ENCODE measurements at places on chromosomes 5 and 9.
A peak's percentile ranks its signal among the peaks of the same experiment; 100 is the strongest.

GRCh38 chr9:6525326-6526045 lies 112.5 kb downstream of the UHRF2 start:
- peak; percentile 19 for DNase-seq

- no peak for DNase-seq
Measured at GRCh38 chr5:87242242-87242641, 25.4 kb upstream of the RASA1 start.

GRCh38 chr9:72338631-72339030 lies 26.4 kb downstream of the ZFAND5 start:
- DNase-seq = no peak

- DNase-seq = no peak
Measured at GRCh38 chr9:114888607-114889006, 41.8 kb downstream of the TNFSF8 start.

GRCh38 chr9:71937898-71938297 lies 26.5 kb downstream of the C9orf85 start:
- no peak for DNase-seq

DNA sequence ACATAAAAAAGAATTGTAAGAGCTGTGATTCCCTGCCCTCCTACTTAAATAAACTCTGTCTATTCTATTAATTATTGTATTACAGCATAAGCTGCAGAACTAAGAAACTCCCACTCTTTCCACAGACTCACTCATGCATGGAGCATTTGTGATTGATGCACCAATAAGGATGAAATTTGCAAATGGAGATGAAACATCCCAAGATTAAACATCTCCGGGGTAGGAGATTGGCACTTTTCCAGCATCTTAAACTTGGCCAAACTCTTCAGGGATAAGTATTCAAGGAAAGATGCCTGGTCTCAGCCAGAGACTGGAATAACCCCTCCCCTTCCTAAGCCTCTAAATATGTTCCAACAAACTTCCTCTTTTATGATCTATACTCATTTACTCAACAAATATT lies 472.0 kb downstream of the ACTL7B start:
- no peak for DNase-seq

GRCh38 chr5:55481293-55481855 lies 53.4 kb downstream of the PLPP1 start:
- peak; percentile 11 for DNase-seq

DNA sequence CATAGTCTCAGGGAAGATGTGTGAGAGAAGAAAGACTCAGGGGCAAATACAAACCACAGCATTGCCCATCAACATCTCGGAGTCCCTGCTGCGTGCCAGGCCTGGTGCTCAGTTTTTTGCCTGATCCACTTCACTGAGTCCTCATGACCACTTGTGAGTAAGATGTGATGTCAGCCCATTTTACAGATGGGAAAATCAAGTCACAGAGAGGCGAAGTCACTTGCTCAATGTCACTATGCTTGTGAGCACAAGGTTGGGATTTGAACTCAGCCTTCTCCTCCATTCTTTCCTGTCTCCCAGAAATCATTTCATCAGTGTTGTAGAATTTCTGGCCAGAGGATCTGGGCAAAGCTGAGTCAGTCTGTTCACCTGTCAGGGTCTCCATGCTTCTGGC lies 34.6 kb upstream of the PSD2 start:
- DNase-seq = no peak

DNA sequence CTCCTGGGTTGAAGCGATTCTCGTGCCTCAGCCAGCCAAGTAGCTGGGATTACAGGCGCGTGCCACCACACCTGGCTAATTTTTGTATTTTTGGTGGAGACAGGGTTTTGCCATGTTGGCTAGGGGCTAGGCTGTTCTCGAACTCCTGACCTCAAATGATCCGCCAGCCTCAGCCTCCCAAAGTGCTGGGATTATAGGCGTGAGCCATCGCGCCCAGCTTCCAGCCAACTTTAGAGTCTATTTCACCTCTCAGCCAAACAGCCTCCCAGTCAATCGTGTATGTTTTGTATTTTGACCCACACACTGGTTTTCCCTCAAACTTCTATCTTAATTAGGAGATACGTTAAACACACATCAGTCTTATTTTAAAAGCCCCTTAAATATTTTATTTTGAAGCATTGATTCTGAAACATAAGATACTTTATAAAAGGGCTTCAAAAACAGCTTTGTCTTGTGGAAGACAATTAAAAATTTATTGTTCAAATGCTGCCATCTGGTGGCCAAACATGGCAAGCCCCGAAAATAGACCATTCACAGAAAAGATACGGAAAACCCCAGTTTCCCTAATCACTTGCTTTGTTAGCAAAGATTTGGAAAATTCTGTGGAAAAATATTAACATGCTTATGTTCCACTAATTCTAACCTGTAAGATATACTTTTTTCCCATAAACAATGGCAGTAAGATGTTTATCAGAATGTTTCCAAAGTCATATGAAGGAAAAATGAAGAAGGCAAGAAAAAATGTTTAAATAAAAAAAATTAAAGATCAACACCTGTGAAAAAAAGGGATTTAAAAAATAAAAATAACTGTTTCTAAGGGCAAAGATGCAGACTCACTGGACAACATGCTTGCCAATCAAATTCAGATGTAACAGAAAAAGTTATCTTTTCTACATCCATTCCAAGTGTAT lies 33.1 kb downstream of the APTX start:
- DNase-seq = peak; percentile 56

DNA sequence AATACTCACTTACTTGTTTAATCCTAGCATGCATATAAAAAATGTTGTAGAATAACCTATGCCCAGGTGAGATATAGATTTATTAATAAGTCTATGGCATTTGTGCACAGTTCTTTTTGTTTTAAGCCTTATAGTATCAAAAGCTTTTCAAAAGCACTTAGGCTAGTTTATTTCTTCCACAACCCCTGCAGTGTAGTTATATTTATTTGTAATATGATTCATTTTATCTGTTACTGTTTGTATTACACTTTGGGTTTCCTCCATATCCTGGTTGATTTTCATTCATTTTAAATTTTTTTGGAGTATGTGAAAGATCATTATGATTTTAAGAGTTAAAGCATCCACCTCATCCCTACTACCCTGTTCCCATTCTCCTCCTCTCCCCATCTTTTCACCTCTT lies 18.8 kb upstream of the ARHGEF28 start:
- no peak for DNase-seq

DNA sequence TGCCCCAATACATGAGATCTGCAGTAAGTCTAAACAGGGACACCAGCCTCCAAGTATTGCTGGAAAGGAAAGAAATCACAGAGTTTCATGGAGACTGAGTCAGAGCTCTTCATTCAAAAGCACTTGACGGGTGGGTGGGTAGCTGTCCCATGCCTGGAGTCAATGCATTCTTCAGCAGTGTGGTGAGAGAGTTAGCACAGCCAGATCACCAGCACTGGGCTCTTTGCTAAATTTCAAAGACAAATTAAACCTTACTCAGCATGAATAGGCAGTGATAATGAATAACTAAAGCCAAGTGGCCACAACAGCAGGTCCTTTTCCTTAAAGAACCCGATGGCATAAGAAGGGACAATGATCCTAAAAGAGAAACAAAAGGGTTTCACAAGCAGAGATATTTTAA lies 192.4 kb downstream of the ACTL7B start:
- DNase-seq = peak; percentile 37

GRCh38 chr5:52748590-52748989 lies 39.1 kb upstream of the ITGA1 start:
- no peak for DNase-seq

- DNase-seq = no peak
Measured at GRCh38 chr5:110809006-110809405, 70.2 kb downstream of the SLC25A46 start.

DNA sequence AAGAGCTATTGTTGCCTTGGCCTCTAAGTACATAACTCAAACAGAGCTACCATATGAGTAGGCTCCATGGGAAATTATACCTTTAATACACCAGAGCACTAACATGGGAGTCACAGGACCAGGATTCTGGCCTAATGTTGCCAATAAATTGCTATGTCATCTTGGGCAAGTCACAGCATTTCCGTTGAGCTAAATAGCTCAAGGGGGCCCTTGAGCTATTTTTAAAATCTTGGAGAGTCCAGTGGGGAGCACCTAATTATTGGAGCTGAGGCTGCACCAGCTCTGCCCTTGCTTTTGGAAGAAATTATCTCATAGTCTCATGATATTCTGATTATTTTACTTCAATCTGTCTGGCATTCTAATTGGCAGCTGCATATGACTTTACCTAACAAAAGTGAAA lies 350.8 kb downstream of the ENC1 start:
- DNase-seq = no peak

DNA sequence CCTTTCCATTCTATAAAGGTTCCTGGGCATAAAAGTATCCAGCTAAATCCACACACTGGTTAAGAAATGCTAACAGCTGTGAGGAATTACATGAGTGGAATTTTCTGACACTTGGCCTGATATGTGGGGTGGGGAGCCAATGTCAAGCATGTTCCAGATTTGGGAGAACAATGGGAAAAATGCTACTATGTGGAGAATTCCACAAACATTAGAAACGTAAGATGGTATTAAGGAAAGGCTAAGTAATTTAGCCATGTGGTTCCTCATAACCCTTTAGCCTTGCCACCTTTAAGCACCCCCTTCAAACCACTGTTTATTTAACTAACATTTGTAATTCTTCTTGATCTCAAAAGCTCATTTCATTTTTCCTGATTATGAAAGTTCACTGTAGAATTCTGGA lies 149.2 kb downstream of the GNA14 start:
- DNase-seq = no peak

DNA sequence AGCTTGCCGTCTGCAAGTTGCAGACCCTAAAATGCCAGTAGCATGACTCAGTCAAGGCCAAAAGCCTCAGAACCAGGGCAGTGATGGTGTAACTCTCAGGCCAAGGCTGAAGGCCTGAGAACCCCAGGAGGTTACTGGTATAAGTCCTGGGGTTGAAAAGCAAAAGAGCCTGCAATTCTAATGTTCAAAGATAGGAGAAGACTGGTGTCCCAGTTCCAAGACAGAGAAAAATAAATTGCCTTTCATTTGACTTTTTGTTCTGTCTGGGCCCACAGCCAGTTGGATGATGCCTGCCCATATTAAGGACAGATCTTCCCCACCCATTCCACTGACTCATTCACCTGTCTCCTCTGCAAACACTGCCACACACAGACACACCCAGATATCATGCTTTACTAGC lies 673.2 kb downstream of the CDH18 start:
- DNase-seq = no peak

DNA sequence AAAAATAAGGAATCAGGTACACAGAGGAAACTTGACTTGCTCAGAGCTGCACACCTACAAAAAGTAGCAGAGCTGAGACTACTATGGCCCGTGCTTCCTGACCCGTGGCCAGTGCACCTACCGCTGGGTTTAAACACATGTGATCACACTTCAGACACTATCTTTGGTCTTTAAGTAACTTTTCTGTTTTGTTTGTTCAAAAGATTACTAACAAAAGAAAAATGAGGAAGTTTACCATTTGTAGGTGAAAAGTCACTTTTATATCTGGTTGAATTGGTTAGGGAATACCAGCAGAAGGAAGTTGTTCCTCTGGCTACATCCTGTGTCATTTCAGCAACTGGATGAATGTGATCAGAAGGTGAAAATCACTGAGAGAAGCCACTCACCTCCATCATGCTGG lies 6.5 kb upstream of the SYK start:
- DNase-seq = no peak

GRCh38 chr9:74644023-74644422 lies 146.9 kb downstream of the RORB start:
- DNase-seq = no peak

- no peak for DNase-seq
Measured at GRCh38 chr5:29547236-29547865, 1646.1 kb upstream of the CDH6 start.

DNA sequence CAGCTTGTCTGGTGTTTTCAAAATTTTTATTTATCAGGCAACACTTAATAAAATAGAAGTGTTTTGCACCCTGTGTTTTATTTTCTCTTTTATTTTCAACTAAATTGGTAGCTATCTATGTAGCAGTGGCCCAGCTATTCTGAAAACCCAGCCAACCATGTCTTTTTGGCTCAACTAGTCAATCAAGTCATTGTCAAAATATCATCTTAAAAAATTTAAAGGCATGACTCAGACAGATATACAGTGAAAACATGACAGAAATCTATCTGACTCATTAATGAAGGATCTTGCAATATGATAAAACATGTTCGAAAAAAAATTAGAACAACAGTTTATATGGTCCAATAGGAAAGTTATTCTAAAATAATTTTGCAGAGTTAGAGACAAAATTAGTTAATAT lies 75.1 kb downstream of the HSD17B4 start:
- no peak for DNase-seq

GRCh38 chr5:146890731-146891440 lies 12.3 kb upstream of the PPP2R2B start:
- no peak for DNase-seq

GRCh38 chr5:75729321-75729720 lies 12.1 kb upstream of the POC5 start:
- no peak for DNase-seq

GRCh38 chr9:131633491-131634031 lies 88.2 kb downstream of the PRRT1B start:
- DNase-seq = no peak

DNA sequence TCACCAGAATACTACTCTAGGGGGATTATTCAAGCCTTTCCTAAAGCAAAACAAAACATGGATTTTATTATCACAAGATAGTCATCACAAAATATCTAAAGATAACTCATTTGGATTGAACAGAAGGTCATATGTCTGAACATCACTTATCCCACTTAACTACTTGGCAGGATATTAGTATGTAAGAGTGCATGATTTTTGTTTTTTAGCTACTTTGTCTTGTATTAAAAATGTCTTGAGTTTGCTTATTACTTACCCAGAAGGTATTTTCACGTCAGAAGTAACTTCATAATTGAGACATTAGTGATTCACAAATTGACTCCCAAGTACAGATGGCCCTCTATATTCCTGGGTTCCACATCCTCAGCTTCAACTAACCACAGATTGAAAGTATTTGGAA lies 113.8 kb downstream of the TLE4 start:
- peak; percentile 26 for DNase-seq

- no peak for DNase-seq
Measured at GRCh38 chr9:134039386-134040175, 14.3 kb downstream of the BRD3OS start.

- DNase-seq = no peak
Measured at GRCh38 chr9:69646810-69647209, 25.4 kb downstream of the APBA1 start.

DNA sequence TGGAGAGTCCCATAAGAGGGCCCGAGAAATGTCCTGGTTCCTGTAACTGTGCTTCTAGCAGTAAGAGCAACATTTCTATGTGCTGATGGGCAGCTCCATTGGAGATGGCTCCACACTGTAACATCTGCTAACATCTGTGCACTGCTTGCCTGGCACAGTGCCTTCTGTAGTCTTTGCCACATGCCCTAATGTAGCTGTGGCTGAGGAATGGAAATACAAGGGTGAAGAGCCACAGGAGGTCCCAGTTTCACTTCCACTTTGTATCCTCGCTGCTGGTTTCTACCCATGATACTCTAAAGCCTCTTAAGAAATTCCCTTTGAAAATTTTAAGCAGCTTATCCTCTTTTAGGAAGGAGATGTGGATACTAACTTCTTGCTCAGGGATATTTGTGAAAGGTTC lies 97.4 kb downstream of the HOMER1 start:
- DNase-seq = peak; percentile 10

Measured in AG08395 (cell line).